ENCODE measurements at places on chromosomes 6 and 20. TPM values are rescaled to one million over a fixed set of nuclear protein-coding genes. Genes with fewer than 3 reads are reported as not detected.

- H3K4me1 ChIP-seq, result no peaks in the 10 kb centered on the region
- no peak overlapping the region for H3K4me3 ChIP-seq
- no peak for DNase-seq
- H3K27me3 ChIP-seq, result no peaks in the 10 kb centered on the region
- no peak overlapping the region for H3K27ac ChIP-seq
Measured at GRCh38 chr6:47714802-47715201, 16.4 kb downstream of the ADGRF4 start.

DNA sequence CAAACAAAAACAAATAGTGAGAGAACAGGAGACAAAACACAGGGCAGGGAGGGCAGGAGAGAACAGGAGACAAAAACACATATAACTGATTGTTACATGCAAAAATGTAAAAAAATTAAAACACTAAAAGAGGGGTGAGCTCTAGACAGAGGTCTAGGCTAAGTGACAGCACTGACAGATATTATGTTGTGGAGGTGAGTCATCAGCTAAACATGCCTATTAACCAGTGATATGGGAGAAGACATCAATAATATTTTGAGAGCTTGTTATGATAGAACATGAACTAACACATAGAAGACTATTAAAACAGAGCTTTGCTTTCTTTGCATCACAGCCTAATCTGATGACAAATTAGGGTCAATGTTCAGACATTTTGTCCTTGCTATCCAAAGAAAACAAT is 972.7 kb downstream of the PRIM2 start:
- no peaks in the 10 kb centered on the region for H3K4me1 ChIP-seq
- H3K36me3 ChIP-seq, result no peaks in the 10 kb centered on the region
- H3K27ac ChIP-seq, result no peak overlapping the region
- no peak overlapping the region for H3K4me3 ChIP-seq

DNA sequence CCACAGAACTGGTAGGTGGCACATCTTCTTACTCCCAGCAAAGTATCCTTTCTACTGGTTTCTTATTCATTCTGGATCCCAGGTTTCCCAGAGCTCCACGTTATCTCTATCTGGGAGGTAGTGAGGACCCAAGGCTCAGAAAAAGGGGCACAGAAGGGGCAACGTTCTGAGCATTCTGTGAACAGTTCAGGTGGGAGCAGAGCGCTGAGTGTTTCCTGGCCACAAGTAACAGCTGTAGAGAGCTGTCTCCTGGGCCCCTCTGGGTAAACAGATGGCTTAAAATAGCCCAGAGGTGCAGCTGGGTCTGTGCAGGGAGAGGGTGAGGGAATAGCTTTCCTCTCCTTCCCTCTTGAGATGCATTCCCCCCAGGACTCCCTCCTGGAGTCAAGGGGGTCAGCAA is 2.1 kb downstream of the APOBEC2 start:
- peaks cover 12% of the 10 kb centered on the region for H3K4me1 ChIP-seq
- no peak overlapping the region for H3K27ac ChIP-seq
- no peaks in the 10 kb centered on the region for H3K36me3 ChIP-seq
- peak; percentile 6 for DNase-seq

DNA sequence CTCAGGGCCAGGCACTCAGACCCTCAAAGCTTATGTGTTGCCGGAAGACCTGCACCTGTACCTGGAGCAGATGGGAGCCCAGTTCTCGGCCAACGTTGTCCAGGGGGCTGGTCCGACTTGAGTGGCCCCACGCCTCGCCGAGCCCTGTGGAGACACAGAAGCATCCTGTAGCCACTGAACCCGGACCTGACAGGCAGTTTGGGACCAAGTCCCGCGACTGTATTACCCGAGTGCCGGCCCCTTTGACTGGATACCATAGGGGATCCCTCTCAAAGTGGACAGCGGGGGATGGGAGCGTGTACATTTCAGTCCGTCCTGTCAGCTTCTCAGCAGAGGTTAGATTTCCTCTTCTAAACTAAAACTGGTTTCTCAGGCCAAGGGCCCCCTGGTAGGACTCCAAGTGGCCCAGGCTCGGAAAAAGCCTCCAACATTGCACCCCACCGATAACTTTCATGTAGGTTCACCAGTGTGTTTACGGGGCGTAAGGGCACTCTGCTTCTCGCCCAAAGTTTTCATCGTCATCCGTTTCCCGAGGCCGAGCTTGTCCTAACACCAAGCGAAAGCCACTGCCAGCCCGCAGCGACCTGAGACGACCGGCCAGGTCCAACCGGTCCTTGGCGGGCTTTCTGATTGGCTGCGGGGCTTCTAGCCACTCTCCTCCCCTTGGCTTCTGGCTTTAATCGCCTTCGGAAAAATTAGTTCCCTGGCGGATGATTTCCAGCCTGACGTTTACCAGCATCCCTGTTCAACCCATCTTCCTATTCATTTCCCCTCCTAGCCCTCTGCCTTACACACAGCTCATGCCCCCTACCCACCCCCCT is 10.8 kb downstream of the SIM1 start:
- no peaks in the 10 kb centered on the region for H3K36me3 ChIP-seq
- no peak for DNase-seq
- H3K4me3 ChIP-seq, result no peak overlapping the region
- no peak overlapping the region for H3K27ac ChIP-seq
- H3K27me3 ChIP-seq, result peaks cover 99% of the 10 kb centered on the region
- H3K4me1 ChIP-seq, result no peaks in the 10 kb centered on the region

DNA sequence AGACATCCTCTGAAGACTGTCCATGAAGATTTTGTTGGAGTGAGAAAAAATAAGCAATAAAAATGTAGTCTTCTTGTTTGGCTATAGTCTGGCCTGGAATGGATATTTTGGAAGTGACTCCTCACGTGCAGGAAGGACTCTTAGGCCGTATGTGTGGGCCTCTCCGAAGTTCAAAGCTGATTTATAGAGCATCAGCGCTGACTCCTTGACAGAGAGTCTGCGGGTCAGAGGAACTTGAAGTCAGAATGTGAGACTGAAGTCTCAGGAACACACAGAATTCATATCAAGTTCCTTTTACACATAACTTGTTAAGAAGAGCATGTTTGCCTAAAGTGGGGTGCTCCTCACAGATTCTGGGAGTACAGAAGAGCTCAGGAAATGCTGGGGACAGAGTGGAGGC is 36.1 kb downstream of the EDN3 start:
- no peak for DNase-seq
- H3K4me3 ChIP-seq, result no peak overlapping the region
- H3K4me1 ChIP-seq, result no peaks in the 10 kb centered on the region
- H3K27me3 ChIP-seq, result no peaks in the 10 kb centered on the region
- H3K27ac ChIP-seq, result no peak overlapping the region

DNA sequence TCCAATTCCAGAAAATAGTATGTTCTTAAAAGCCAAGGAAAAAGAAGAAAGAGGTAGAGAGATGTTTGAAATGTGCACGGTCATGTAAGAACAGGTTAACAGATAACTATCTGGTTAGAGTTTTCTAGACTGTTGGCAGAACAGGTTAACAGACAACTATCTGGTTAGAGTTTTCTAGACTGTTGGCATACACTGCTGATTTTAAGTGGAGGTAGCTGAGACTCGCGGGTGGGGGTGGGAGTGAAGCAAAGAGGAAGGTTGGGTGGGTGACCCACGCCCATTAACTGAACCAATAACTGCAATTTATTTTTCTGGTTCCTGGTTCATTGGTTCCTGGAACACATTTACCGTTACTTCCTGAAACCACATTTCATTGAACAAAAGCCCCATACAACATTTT is 157.5 kb downstream of the ELOVL4 start:
- no peaks in the 10 kb centered on the region for H3K4me1 ChIP-seq
- no peak overlapping the region for H3K4me3 ChIP-seq
- no peak overlapping the region for H3K27ac ChIP-seq
- no peaks in the 10 kb centered on the region for H3K36me3 ChIP-seq
- DNase-seq, result no peak

GRCh38 chr6:110944681-110945151 is 13.8 kb upstream of the GTF3C6 start:
- no peak overlapping the region for H3K4me3 ChIP-seq
- H3K27me3 ChIP-seq, result no peaks in the 10 kb centered on the region
- peak; percentile 93 for DNase-seq
- H3K27ac ChIP-seq, result peak overlapping the region; percentile 25
- no peaks in the 10 kb centered on the region for H3K36me3 ChIP-seq

DNA sequence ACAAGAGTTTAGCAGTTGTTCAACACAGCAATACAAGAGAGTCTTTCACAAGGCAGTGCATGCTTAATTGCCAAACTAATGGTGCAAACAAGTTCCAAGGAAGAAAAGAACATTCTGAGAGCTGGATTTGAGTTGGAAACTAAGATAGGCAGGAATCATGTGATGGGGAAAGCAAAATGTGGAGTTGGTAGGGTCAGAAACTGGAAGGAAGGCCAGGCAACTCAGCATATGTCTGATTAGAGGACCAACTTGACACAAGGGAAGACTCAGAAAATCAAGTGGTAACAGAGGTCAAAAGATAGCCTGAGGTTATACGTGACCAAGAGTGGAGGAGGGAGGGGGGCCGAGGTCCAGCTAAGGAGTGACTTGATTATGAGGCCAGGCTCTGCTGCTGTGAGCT is 117.3 kb downstream of the SMLR1 start:
- H3K36me3 ChIP-seq, result peaks cover 3% of the 10 kb centered on the region
- no peaks in the 10 kb centered on the region for H3K27me3 ChIP-seq
- no peak overlapping the region for H3K4me3 ChIP-seq
- H3K27ac ChIP-seq, result no peak overlapping the region

- peaks cover 8% of the 10 kb centered on the region for H3K4me1 ChIP-seq
- H3K27me3 ChIP-seq, result no peaks in the 10 kb centered on the region
- H3K4me3 ChIP-seq, result no peak overlapping the region
- H3K27ac ChIP-seq, result no peak overlapping the region
Measured at GRCh38 chr6:56366141-56366852, 118.9 kb upstream of the COL21A1 start.

DNA sequence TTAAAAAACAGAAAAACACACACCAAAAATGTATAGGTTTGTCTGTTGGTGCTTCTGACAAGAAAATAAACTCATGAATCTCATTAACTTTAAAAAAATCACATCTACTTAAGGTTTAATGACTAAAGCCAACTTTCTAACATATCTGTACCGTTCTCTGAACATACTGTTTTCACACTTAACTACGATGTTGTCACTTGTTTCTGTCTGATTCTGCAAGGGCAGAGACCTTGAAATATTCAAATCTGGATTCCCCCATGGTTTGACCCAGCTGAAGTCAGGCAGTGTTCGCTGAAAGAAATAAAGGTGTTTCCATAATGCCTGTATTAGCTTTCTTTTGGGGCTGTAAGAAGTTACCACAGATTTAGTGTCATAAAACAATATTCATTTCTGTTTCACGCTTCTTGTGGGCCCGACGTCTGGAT is 2.7 kb upstream of the ASXL1 start:
- H3K4me3 ChIP-seq, result no peak overlapping the region
- no peak for DNase-seq
- H3K27ac ChIP-seq, result peak overlapping the region; percentile 47
- peaks cover 3% of the 10 kb centered on the region for H3K4me1 ChIP-seq
- H3K36me3 ChIP-seq, result no peaks in the 10 kb centered on the region

DNA sequence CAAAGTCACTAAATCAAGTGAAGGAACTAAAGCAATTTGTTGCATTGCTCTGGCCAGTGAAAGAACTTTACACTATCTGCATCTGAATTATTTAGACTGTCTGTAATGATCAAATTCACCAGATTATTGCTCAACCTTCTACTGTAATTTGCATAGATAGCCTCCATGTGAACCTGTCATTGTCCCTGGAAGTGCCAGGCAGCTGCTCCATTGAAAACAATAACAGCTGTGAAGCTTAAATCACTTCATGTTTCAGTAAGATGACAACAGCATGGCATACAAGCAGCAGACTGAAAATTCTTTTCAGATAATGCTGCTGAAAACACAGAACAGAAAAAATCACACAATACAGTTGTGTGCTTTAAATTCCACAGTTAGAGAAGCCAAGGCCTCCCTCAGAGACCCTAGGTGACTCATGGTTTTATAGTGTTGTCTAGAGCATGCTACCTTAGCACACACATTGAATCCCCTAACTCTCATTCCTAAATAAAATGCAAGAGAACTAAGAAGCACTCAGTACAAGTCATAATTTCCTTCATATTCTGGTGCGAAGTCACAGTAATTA is 248.9 kb downstream of the TPBG start:
- no peak overlapping the region for H3K4me3 ChIP-seq
- H3K27ac ChIP-seq, result no peak overlapping the region
- no peaks in the 10 kb centered on the region for H3K36me3 ChIP-seq
- no peak for DNase-seq
- no peaks in the 10 kb centered on the region for H3K4me1 ChIP-seq
- H3K27me3 ChIP-seq, result no peaks in the 10 kb centered on the region

NKX2-2 gene
- not detected for total RNA-seq

DEFB128 gene
- total RNA-seq, result not detected

DDO gene
- total RNA-seq, result 0.18 TPM
